Activated CD8-positive, alpha-beta memory T cell treated with anti-CD3 and anti-CD28 coated beads for 1 hour (primary cell): ENCODE measurements at places on chromosomes 4 and X.

DNA sequence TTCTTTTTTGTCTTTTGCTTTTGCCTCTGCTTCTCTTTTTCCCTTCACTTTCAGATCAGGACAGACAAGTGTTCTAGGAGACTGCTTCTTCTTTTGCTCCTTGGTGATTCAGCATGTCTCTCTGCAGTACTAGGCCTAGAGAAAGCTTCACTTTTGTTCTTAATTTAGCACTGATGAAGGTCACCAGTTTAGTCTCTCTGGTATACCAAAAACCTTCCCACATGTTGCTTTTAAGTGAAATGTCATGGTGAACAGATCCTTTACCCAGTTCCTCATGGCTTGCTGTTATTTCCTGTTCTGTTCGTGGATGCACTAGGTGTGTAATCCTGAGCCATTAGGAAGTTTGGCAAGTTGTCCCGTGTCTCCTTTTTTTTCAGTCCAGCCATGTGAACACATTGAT is 53.3 kb downstream of the NBDY start:
- no peak for DNase-seq

DNA sequence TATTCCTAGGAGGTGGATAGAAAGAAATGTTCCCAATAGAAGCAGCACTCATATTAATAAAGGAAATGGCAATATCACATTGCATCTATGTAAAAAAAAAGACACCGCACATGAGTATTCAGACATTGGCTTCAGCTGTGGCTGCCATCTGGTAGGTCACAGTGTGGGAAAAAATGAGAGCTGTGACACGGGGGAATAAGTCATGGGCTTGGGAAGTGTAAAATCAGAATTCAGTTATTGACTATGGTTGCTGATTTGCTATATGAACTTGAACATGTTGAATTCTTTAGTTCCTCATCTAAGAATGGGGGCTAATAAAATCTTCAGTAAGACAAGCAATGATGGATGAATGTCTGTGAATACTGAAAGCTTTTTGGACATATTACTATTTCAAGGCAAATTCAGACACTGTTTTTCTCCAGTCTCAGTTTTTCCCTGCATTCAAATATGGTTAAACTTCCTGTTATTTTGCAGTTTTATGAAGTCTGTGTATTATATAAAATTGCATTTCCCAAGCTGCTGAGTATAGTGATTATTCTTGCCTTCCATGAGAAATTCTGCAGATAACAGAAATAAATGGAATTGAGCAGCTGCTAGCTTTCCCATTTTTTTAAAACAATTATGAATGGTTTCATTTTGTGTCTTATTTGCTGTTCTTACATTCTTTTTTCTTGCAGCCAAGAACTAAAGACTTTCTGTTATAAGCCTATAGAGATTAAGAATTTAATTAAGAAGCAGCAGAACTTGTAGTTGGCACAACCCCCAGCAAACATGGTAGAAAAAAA is 221.0 kb downstream of the ANKRD50 start:
- DNase-seq, result no peak

GRCh38 chrX:153626863-153627674 is 19.9 kb upstream of the DUSP9 start:
- DNase-seq, result no peak

DNA sequence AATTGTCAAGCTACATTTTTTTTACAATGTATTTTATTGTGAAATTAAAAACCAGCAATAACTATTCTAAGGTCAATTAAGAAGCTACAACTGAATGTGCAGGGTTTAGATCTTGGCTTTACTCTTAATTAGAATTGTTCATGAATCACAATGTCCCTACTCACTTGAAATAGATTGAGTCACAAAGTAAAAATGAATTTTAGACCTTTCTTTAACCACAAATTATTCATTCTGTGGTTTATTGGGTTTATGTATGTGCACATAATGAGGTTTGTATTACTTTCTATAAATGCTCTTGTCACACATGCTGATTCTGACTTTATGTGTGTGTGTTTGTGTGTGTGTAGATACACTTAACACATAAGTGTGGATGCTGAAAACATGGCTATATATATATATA is 647.0 kb upstream of the AADAT start:
- DNase-seq, result no peak

- no peak for DNase-seq
Observed at GRCh38 chr4:22473268-22473667, 42.6 kb downstream of the ADGRA3 start.

DNA sequence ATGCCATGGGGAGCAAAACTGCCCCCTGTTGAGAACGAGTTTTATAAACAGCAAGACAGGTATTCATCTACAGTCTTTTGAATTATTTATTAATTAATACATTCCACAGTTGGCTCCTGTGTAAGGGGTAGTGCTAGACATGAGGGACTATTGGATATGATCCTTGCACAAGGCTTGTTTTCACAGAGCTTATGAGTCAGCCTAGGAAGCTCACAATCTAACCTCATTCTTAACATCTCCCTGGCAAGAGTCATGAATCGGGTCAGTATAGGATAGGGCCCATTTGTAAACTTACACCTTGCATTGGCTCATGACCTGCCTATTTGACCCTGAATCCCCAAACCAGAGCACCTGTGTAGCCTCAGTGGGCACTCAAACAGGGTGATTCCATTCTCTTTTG is 209.1 kb upstream of the HCCS start:
- DNase-seq, result no peak

GRCh38 chr4:89847571-89848325 is 10.8 kb upstream of the SNCA start:
- DNase-seq, result no peak

GRCh38 chr4:60953826-60954225 is 246.3 kb upstream of the ADGRL3 start:
- no peak for DNase-seq

DNA sequence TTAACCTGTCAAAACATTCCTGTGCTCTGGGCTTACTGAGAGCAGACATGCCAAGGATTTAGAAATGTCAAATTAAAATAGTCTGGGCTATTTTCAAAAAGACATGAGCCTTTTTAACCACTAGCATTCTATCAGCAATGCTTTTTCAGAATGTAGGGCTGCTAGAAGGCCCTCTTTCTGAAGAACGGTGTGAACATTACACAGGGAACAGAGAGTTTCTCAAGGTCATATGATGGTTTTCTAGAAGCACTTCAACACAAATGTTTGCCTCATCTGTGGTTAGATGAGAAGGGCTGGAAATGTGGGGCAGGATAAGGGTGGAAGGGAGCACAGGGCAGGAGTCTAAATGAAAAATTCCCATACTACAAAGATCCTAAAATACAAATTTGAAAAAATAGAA is 39.3 kb downstream of the GRIA3 start:
- DNase-seq, result no peak

- DNase-seq, result no peak
Observed at GRCh38 chr4:185464183-185464582, 7.3 kb downstream of the CCDC110 start.

GRCh38 chr4:88674979-88675378 is 22.6 kb downstream of the NAP1L5 start:
- DNase-seq, result no peak

DNA sequence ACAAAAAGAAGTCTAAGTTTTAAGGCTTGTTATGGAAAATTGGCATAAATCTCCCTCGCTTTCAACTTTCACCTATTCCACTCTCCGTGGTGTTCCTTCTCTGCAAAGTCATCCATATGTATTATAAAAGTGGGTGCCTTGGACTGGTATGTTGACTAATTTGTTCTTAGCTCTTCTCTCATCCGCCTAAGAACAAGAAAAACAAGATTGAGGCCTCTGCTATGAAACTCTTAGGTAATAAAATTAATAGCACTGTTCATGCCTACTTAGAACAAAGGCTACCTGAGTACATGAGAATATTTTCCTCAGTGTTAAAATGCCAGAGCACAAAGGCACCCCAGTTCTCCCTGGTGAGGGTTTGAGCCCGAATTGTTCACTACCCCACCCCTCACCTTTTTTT is 1.3 kb downstream of the CNGA1 start:
- DNase-seq, result no peak

DNA sequence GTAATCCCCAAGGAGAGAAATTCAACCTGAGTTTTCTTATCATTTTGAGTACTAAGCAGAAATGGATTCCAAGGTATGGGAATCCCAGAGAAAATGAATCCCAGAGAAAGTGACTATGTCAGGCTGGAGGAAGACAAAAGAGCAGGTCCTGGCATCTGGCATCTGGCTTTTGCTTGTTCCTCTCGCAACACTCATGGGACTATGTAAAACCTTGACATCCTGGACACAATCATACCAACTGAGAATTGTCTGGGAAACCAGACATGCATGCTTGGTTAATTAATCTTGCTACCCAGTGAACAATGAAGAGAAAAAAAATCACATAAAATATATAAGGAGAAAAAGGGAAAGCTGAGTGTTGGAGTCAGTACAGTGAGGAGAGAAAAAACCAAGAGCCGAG is 12.9 kb downstream of the DCAF8L1 start:
- DNase-seq, result no peak

DNA sequence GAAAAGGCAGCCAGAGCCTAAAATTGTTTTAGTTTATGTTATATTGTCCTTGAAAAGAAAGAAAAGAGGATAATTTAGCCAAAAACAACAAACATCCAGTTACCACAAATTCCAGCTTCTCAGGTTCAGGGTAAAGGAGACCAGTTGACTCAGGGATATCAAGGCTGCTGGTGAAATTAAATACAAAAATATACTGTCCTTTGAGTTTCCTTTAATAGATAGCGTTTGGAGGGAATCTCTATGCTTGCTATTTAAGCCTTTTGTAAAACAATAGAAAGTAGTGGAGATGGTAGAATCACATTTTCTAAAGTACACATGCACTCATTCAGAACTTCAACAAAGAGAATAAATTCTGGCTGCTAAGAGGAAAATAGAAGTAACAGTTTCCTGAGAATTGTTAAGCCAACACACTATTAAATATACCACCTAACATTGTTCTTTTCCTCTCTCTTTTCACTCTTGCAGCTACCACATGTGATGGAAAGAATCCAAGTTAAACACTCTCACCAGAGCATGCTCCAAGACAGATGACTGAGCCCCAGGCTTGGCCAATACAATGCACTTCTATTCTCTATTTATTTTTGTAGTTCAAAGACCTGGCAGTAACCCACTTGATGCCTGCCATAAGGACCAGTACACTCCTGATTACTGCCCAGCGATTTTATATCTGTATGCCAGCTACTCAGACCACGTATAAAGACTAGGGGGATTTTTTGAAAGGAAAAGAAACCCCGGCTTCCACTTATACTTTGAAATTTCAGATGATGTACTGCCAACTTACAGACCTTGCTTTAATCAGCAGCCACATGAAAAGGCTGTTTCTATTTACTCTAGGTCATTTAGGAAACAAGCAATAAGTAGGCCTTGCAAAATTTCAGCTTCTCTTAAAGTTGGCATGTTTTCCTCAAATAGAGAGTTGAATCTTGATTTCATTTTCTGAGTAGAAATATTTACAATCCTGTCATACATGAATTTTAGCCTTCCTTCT is 756.9 kb downstream of the FAT4 start:
- no peak for DNase-seq

DNA sequence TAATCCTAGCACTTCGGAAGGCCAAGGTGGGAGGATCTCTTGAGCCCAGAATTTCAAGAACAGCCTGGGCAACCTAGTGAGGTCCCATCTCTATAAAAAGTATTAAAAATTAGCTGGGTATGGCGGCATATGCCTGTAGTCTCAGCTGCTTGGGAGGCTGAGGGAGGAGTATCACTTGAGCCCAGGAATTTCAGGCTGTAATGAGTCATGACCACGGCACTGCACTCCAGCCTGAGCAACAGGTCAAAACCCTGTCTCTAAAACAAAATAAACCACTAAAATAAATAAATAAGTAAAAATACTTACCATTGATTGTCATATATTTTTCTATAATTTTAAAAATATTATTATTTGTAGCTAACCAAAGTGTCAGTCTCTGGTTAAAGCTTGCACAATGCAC is 315.6 kb upstream of the SMIM31 start:
- no peak for DNase-seq

- no peak for DNase-seq
Observed at GRCh38 chrX:11968991-11969390, 169.3 kb upstream of the FRMPD4 start.

GRCh38 chr4:92128676-92129075 is 175.1 kb upstream of the GRID2 start:
- no peak for DNase-seq

GRCh38 chr4:185775792-185776555 is 36.0 kb downstream of the SORBS2 start:
- DNase-seq, result no peak
